ENCODE measurements at places on chromosomes 13 and 19.

- no peak for DNase-seq
Measured at GRCh38 chr13:74250738-74251190, 116.6 kb upstream of the KLF12 start.

DNA sequence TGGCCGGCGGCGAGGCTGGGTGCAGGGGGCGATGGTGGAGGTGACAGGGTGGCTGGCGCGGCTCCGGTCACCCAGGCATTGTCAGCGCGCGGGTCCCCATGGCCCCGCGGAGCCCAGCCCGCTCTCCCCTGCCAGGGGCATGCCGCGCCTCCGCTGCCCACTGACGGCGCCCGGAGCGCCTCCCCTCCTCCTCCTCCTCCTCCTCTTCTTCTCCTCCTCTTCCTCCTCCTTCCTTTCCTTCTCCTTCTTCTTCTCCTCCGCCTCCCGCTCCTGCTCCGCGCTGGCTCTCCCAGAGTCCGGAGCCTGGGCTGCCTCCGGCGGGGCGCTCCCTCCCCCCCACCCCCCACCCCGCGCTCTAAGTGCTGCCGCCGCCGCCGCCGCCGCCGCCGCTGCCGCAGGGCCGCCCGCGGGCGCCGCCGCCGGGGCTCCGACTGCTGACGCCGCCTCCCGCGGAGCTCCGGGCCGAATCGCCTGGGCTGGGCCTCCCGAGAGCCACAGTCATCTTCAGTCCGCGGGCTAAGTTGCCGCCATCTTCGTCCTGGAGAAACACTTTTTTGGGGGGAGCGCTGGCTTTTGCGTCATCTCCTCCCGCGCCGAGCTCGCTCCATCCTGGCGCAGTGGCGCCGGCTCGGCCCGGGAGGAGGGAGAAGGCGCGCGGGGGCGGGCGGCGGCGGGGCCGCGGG lies 348.3 kb downstream of the LIG4 start:
- DNase-seq = no peak

DNA sequence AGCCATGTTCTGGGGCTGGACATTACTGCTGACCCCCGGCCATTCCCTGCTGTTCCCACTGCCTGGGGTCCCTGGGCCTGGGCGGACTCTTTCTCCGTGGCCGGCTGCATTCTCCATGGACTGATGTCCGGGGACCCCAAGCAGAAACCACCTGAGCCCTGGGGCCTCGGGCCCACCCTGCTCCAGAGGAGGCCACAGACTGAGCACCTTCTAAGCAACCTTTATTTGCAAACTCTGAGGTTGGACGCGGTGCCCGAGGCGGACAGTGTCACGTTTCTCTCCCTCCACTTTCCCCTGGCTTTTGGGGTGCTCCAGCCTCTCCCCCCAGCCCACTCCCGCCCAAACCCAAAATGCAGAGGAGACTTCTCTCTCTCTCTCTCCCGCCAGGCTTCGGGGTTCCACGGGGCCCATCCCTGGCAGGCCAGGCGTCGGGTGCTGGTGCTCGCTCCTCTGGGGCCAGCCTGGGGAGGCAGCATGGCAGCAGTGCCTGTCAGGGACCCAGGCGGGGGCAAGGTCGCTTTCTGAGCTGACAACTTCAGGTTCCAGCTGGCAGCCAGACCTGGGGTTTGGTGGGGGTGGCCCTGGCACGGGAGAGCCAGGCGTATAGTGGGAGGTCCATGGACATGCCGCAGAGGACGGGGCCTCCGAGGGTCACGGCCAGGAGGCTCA lies 2.3 kb upstream of the C19orf25 start:
- DNase-seq = no peak

- DNase-seq = no peak
Measured at GRCh38 chr19:12794196-12794941, 3.1 kb downstream of the JUNB start.

DNA sequence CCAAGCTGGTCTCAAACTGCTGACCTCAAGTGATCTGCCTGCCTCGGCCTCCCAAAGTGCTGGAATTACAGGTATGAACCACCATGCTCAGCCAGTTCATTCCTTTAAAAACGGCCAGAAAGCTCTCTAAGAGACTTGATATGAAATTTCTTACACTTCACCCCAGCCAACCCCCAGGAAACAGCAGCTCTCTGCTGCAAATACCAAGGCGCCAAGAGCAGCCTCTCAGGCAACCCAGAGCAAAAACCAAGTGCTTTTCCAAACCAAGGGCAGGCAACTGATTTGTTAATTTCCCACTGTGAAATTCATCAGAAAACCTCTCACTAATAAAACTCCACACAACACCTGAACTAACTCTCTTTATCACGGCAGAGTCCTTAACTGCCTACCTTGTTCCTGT lies 44.9 kb downstream of the LATS2 start:
- DNase-seq = no peak

DNA sequence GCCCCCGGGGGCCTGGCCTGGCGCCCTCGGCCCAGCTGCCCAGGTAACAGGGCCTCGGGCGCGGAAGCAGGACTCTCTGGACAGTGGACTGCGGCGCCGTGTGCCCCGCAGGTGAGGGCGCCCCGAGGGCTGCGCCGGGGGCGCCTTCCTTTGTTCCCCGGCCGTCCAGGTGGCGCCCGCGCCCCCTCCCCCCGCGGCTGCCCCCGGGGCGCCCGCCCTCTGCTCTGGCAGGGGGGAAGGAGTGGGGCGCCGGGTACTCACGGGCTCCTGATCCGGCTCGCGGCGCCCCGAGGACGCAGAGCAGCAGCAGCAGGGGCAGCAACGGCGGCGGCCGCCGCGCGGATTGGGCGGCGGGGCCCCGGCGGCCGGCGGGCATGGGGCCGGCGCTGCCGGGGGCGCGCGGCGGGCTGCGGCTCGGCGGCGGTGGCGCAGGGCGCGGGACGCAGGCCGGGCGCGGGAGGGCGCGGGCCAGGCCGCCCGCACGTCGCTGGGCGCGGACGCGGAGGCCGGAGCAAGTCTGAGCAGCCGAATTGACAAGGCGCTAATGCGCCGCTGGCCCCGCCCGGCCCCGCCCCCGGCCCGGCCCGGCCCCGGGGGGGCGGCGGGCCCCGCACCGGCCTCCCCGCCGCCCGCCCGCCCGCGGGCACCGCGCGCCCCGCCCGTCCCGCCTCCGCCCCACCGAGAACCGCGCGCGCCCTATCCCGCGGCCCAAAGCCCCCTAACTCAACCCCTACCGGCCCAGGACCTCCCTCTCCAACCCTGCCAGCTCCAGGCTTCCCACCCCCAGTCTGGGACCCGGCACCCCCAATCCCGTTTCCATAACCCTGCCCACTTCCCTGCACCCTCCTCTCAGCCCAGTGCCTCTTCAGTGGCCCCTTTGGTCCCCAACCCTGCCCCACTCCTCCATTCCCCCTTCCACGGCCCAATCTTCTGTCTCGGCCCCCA lies at the start of gene CRLF1:
Gene CRLF1, minus strand, starts transcription at position 519 of the 945 bp plus-strand sequence. Its CDS starts 143 bp downstream, at position 376.
- no peak for DNase-seq

GRCh38 chr19:33246709-33247440 lies 21.2 kb upstream of the SLC7A10 start:
- no peak for DNase-seq

- no peak for DNase-seq
Measured at GRCh38 chr13:94143624-94144350, 335.7 kb downstream of the DCT start.

DNA sequence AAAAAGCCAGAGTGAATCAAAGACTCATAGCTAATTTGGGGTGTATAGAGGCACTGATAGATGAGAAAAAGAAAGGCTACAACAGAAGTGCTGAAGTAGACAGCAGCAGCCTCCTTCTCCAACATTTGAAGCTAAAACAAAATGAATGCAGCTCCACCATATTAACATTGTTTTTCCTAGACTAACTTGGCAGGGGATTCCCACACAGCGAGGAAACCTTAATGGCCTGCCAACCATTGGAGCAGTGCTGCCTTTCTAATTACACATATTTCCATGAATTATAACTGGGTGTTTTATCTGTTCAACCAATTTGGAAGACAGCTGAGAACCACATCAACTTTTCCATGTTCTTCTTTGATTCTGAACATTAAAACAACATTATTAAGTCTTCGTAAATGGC lies 478.6 kb downstream of the LIG4 start:
- DNase-seq = no peak

GRCh38 chr13:77868717-77869116 lies 49.9 kb downstream of the EDNRB start:
- no peak for DNase-seq

DNA sequence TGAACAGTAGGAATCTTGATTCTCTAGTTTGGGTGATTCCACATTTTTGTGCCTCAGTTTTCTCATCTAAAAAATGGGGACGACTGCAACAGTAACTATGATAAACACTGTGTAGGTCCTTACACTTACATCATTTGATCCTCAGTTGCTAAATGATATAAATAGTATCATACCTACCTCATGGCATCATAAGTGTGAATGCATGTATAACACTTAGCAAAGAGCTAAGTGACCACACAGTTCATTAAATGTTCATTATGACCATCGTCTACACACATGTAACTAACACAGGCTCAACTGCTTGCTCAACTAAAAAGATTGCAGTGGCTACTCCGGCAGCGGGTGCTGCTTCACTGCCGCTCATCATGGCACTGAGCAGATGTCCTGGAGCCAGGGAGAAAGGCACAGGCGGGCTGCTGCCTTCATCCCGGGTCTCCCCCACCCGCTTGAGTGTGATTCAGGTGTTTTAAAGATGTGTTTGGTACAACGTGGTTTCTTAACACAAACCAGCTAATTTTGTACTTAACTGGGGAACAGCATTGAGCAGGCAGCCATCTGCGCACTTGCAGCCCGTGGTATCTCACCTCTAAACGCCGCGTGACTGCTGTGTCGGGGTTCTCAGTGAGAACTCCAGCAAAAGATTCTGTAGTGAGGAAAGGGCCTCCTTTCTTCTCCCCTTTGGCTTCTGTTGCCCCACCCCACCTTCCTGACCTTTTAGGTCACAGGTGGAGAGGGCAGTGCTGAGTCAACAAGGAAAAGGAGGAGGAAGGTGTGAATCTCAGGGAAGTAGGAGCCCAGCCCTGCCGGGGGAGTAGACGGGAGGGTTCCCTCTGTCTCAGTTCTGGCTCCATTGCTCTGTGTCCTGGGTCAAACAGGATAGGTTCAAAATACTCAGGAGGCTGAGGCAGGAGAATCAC lies 11.7 kb upstream of the ACTN4 start:
- DNase-seq = no peak

DNA sequence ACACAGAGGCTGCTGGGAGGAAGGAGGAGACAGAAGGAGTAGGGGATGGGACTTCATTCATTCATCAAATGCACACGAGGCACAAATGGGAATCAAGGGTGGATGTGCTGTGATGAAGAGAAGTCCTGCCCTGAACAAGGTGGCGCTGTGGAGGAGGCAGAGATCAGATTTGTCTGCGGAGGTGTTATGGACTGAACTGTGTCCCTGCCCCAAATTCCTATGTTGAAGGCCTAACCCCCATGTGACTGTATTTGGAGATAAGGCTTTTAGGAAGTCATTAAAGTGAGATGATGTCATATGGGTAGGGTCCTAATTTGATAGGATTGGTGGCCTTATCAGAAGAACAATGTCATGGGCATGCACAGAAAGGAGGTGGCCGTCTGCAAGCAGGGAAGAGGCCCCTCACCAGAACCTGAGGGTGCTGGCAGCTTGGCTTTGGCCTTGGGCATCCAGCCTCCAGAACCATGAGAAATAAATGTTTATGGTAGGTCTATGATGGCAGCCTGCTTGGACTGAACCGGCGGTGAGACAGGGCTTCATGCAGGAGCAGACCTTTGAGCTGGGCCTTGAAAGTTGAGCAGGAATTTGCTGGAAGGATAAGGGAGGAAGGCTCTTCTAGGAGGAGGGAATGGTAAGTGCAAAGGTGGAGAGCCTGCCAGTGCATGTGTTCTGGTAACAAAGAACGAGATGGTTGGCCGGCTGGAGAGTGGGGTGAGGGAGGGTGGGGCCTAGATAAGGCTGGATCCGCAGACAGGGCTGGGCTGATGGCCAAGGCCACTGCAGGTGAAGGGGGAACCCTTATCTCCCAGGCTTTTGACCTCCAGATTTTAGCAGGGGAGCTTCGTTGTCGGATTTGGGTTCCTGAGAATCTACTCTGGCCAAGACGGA lies 2.7 kb upstream of the CEBPA start:
- no peak for DNase-seq

- DNase-seq = no peak
Measured at GRCh38 chr13:61286148-61286745, 129.4 kb downstream of the PCDH20 start.

DNA sequence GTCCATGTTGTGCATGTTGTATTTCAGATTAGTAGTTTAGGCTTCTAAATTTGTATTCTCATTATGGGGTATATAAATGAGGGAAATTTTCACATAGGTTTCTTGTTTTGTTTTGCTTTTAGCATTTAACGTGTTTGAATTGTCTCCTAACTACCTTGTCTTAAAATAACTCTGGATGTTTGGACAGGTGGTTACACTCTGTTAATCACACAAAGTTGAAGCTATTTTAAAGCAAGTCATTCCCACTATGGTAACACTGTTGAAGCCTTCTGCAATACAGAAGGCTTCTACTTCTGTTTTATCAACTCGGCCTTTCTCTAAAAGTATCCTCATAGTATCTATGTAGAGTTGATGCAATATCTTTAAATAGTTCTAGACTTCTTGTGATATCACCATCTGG lies 245.3 kb upstream of the HTR2A start:
- no peak for DNase-seq

- DNase-seq = no peak
Measured at GRCh38 chr19:51210191-51210784, 14.6 kb upstream of the CD33 start.

DNA sequence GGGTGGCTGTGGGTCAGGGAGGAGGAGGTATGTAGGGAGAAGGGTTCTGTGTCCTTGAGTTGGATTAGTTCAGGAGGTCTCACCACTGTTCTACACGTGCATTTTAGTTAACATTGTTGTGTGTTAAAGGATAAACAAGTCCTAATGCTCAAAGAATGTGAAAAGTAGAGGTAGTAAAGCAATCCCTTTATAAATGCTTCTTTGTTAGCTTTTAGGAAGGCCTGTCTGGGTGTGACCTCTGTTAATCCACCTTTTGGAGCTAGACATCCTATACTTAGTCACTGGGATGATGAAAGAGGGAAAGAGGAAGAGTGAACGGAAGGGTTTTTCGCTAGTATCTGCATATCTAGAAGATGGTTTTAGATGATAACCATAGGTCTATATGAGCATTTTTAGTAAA lies 42.2 kb upstream of the FLT1 start:
- DNase-seq = no peak

DNA sequence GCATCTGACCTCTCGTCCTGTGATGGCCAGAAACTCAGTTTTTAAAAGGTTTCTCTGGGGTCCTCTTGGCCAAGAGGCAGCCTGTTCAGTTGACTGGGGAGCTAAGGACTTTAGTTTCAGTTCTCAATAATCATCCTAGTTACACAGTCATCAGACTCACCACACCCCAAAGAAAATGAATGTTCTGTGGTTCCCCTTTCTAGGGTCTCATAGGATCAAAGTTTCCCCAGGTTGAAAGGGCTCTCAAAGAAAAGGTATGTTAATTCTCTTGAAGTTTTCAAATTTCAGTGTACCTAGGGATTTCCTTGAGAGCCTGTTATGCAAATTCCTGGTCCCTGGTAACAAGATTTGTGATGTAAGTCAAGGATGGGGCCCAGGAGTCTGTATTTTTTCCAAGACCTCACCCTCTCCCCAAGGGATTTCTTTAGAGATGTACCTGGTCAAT lies 94.9 kb downstream of the FAM216B start:
- no peak for DNase-seq

DNA sequence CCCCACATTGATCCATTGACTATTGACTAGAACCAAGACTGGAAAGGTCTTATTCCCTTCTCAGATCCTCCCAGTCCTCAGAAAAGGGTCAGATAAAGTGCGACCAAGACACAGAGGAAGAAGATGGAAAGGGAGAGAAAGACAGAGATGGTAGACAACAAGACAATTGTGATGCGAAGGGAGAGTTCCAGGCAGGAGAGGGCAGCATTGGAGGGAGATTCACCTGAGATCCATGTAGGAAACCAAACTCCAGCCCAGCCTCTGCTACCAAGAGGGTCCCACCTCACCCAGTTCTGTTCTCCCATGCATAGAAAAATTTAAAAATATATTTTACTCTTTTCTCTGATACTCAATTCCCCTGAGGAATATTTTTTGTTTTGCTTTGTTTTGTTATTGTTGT lies 67.3 kb upstream of the TSHZ3 start:
- DNase-seq = no peak
